ENCODE measurements at places on chromosomes 6 and 20.

DNA sequence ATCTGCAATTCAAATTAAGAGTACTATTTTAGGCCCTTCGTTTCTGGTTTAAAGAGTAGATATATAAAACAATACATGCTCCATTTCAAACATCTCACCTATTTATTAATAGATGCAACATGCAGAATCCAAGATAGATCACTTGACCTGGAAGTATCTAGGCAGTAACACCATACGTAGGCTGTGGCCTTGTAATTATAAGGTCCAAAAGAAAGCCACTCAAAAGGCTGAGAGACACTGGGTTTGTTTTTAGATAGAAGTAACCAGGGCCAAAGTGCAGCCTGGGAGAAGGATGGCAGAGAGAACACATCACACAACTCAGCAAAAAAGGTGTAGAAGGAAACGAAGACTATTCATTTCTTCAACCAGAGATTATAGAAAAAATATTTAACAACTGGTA is 8.4 kb upstream of the GFOD1 start:
- no peak for DNase-seq

DNA sequence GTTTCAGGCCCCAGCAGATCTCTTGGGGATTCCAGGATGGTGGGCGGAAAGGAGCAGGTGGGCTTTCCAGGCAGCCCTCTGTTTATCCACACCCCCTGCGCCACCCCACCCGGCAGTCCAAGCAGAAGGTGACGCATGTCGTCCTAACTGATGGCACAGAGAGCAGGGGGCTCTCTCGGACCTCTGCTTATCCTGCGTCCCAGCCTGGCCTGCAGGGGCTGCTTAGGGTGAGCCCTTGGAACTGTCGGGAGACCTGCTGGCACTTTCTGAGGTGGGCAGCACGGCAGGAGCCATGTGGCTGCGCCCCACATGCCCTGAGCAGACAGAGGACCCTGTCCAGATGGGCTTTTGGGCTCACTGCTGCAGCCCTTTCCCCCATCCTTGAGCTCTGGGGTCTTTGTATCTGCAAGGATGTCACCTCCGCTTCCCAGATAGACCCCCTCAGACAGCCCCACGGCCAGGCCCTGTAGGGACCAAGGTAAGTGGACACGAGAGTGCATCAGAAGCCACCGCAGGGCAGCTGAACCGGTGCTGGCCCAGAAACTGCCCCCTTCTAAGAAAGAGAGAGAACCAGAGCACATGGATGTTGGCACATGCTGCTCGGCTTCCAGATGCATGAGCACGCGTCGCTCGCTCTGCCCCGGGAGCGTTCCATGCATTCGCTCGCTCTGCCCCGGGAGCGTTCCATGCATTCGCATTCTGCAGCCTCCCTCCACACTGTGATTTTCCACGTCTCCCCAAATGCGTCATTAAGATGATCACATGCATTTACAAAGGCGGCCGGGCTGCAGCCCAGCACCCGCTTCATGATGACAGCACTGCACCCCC is 246.7 kb downstream of the TAF4 start:
- no peak for DNase-seq

DNA sequence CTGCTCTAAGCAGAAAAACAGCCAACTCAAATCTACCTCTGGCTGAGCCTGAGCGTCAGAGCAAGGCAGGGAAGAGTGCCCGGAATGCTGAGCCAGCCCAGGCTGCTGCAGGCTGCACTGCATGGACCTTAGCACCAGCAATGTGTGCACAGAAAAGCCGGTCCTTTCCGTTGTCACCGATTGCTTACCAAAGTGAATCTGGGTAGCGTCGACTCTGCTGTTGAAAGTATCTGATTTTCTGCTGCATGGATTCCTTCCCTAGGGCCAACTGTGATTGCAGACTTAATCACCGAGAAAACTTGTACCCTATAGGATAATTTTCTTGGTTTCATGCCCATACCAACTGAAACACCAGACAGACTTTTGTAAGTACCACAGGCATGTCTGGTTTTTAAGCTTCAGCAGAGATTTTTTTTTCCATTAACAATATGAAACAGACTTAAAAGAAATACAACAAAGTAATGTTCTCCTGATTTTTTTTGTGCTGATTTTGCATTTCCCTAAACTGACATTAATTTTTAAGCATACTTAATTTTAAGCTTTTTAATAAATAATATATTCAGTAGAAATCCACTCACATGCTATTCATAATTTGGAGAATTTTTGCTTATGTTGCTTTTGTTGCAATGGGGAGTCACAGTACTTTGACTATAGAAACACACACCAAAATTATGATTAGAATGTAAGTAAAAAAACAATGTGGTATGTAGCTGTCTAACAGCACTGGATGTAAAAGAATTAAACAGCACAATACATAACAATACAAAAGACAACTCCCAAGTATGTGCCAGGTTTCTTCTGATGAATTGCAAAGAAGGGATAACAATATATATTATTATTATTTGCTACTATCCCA is 218.0 kb downstream of the THBS2 start:
- no peak for DNase-seq

GRCh38 chr20:47231382-47232039 is 125.0 kb downstream of the ZMYND8 start:
- no peak for DNase-seq

- DNase-seq: no peak
These were observed 6.3 kb downstream of the MAPK14 start for GRCh38 chr6:36033935-36034334.

GRCh38 chr20:59810449-59811187 is 122.8 kb downstream of the SYCP2 start:
- DNase-seq: no peak

GRCh38 chr20:59939879-59940128 is 301 bp downstream of the PPP1R3D start:
- DNase-seq: no peak

DNA sequence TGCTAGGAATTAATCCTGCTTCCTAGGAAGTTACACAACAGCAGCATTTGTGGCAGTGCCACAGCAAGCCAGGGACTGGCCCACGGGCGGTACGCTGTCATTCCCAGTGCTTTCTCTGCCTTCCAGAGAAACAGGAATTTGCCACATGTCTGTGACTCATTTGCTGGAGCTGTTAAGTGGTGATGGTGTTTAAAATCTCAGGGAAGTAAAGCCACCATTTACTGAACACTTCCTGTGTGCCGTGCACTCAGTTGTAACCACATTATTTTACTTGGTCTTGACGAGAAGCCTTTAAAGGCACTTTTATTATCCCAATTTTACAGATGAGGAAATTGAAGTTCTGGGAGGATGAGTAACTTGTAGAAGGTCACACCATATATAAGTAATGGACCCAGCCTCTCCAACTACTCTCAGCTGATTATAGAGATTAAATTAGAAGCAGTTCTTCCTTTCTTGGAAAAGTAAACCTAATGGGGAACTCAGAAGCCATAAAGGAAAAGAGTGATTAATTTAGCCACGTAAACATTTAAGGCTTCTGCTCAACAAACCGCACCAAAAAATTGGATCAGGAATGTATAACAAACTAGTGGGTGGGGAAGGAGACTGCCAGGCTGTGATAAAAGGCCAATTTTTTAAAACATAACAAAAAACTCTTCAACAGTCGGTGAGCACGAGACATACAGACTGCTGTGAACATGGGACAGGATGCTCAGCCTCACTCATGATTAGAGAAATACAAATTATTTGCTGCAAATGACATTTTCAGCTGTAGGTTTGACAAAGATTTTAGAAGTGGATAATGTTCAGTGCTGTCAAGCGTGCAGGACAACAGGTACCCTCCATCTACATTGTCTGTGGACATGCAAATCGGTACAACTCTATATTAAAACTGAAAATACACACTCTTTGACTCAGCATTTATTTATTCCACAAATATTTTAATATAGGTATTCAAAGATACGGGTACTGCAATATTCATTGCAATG is 311.2 kb downstream of the NRN1 start:
- DNase-seq: no peak

DNA sequence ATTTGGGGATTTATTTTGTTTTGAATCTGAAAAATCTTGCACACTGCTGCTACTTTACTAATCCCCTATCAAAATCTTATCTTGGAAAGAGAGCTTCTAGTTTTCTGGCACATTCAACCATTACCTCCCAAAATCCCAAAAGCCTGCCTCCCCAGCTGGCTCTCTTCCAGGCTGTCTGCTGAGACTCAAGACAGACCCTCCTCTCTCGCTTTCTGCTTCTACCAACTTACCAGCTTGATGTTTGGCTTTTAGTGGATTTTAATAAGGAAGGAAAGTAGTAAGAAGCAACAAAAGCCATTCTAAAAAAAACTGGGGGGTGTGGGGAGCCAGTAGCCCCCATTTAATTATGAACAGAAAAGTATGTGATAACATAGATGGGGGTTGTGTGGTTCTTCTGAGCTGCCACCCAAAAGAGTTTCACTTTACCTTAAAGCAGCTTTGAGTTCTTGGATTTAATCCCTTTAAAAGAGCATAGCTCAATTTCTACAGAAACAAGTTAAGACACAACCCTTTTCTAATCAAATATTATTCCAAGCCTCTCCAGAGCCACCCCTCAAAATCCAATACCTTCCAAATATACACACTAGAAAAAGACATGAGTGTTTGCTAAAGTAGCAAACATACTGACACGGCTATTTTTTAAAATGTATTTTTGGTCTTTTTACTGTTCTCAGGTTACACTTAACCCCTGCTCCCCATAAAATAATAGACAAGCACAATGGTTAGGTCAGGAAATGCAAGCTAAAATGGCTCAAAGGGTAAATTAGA is 71.7 kb downstream of the ATP9A start:
- no peak for DNase-seq

DNA sequence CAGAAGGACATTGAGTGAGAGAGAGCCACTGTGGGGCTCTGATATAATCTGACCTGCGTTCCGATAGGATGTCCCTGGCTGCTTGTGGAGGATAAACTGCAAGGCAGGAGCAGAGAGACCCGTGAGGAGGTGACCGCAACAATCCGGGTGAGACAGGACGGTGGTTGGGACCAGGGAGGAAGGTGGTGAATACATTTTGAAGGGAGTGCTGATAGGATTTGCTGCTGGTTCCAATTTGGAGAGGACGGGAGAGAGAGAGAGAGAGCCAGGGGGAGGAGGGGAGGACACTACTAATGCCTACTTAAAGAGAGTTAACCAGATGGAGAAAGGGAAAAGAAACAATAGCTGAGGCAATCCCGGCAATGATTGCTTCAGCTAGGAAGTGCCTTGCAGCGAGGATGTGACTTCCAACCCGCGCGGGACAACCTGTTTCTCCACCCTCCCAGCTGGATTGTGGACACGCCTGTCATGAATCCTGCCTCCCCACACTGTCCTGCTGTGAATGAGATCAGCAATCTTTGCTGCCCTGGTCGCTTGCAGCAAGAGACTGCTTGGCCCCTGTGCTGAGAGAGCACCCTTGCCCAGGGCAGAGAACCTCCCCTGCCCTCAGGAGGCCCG is 199.0 kb upstream of the KCNG1 start:
- DNase-seq: no peak

GRCh38 chr6:46648869-46649492 is 3.6 kb downstream of the CYP39A1 start:
- DNase-seq: no peak

DNA sequence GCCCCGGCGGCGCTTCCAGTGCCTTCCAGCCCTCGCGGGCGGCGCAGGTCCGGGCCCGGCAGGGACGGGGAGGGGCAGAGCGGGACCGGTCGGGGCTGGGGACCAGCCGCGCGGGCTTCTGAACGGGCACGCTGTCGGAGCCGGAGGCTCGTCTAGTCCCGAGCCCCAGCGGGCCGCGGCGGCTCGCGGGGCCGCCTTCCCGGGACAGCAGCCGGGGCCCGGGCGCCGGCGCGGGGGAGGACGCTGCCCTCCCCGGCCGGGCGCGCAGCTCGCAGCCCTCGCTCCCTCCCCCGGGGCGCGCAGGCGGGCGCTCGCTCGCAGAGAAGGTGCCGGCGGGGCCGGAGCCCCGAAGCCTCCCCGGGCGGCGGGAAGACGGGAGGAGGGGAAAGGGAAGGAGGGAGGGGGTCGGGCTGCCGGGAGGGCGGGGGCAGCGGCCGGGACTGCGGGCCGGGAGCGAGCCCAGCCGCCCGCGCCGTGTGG is 696 bp upstream of the SIRPA start:
- peak; percentile 70 for DNase-seq

- DNase-seq: no peak
These were observed 9.4 kb upstream of the PYGB start for GRCh38 chr20:25238319-25239037.

- no peak for DNase-seq
These were observed 133.5 kb downstream of the SCML4 start for GRCh38 chr6:107690643-107691061.

DNA sequence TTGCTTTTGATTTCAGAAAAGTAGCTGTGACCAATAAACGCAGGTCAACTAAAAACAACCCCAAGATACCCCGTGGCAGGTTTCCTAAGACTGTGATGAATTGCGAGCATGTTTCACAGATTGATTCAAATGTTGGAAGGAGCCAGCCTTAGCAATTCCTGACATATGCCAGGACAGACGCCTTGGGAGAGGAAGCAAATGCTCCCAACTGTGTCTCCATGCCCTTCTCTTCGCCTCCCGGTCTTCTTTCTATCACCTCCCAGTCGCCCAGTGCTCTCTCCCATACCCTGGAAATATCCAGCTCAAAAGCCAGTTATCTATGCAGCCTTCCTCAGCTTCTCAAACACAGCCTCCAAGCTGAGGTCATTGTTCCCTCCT is 32.0 kb downstream of the KIAA0319 start:
- DNase-seq: no peak

DNA sequence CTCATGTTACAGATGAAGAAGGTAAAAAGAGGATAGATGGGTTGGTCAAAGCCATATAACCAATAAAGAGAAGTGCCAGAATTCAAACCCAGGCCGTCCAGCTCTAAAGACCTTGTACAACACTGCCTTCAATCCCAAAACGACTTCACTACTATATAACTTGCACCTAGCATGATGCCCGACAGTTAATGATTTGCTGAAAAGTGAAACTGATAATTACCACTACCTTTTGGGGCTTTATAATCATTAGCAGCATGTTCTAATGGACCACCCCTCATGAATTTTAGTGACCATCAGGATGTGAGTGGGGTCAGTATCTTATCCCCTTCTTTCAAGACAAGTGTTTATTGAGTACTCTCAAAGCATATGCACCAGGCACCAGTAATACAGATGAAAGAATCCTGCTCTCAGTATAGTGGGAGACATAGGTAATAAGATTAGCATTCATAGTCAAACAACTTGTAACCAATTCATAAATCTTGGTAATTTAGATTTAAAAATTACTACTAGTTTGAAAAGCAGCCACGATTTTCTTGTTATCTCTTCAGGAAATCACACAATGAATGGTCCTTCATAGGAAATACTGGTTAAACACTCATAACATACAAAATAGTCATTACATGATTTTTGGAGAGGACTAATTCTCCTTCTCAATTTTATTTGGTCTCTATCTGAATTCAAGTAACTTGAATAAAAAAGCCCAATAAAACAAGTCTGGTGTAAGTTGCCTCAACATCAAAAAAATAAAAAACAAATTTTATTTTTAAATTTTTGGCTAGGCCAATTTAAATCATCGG is 98.0 kb downstream of the EPB41L2 start:
- DNase-seq: no peak

- DNase-seq: no peak
These were observed 46.3 kb upstream of the ENTPD6 start for GRCh38 chr20:25148982-25149846.

DNA sequence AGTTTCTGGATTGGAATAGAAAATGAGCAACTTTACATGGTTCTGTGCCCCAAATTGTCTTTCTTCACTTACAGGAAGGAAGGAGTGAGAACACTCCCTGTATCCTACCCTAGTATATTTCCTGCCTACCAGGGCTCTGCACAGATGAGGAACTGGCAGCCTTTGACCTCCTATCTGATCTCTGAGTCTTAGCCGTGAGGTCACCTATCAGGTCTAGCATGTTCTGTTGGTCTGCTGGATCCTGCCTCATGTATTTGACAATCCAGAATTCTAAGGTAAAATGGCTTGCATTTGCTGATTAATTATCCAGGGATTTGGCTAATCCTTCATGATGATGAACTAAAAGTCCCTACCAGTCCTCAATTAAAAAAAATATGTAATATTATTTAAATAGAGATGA is 35.0 kb upstream of the TRAM2 start:
- DNase-seq: no peak
